Breast epithelium (tissue), 4 donors: ENCODE measurements at places on chromosomes 13 and 19. TPM values are rescaled to one million over a fixed set of nuclear protein-coding genes. Genes with fewer than 3 reads are reported as not detected.

The CCNE1 gene
- 1.5 TPM for total RNA-seq

The LHB gene
- total RNA-seq: not detected

The MAMSTR gene
- total RNA-seq: 0.32 TPM

The ZNF491 gene
- total RNA-seq: 3.9 TPM

The IFNL1 gene
- not detected for total RNA-seq

The KIR2DL4 gene
- not detected for total RNA-seq

The VAV1 gene
- total RNA-seq: 10.2 TPM
